Activated CD4-positive, alpha-beta T cell treated with anti-CD3 and anti-CD28 coated beads for 4 hours (primary cell): ENCODE measurements at places on chromosomes 16 and 17.
A peak's percentile ranks its signal among the peaks of the same experiment; 100 is the strongest.

- DNase-seq = no peak
Observed at GRCh38 chr16:73285436-73286201, 237.7 kb upstream of the ZFHX3 start.

GRCh38 chr17:28570716-28571360 lies 486 bp downstream of the PIGS start:
- DNase-seq = peak; percentile 40

DNA sequence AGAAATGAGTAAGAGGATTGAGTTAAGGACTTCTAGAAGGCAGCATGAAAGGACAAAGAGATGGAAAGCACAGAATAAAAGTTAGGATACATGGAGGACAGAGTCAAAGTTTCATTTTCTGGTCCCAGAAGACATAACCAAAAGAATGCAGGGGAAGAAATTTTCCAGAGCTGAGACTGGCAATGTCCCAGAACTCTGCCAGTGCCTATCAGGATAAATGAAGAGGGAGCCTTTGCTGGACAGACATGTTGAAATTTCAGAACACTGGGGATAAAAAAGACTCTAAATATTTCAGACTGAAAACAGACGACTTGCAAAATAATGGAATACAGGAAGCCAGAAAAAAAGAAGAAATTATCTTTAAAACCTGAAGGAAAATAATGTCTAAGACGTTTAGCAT lies 55.7 kb downstream of the NT5M start:
- no peak for DNase-seq

DNA sequence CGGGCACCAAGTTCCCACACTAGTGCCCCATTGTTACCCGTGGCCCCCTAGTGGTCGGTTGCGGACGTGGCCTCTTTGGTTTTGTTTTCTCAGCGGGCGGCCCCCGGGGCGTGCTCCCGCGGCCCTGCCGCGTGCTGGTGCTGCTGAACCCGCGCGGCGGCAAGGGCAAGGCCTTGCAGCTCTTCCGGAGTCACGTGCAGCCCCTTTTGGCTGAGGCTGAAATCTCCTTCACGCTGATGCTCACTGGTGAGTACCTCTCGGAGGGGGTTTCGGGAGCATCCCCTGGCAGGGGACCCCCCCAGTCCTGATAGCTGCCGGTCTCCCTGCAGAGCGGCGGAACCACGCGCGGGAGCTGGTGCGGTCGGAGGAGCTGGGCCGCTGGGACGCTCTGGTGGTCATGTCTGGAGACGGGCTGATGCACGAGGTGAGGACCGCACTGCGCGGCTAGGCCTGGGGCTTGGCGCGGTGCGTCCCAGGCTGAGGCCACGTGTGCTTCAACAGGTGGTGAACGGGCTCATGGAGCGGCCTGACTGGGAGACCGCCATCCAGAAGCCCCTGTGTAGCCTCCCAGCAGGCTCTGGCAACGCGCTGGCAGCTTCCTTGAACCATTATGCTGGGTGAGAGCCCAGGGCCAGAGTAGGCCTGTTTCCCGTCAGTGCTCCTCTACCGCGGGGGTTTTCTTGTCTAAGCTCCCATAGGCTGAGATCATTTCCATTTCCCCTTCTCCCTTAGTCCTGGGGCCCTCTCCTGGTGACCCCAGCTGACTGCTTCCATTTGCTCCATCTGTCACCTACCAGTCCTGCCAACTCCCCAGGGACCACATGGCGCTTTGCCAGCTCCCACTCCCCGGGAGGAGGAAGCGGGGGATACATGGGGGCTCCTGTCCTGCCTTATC lies 1.7 kb downstream of the SPHK1 start:
- peak; percentile 85 for DNase-seq

DNA sequence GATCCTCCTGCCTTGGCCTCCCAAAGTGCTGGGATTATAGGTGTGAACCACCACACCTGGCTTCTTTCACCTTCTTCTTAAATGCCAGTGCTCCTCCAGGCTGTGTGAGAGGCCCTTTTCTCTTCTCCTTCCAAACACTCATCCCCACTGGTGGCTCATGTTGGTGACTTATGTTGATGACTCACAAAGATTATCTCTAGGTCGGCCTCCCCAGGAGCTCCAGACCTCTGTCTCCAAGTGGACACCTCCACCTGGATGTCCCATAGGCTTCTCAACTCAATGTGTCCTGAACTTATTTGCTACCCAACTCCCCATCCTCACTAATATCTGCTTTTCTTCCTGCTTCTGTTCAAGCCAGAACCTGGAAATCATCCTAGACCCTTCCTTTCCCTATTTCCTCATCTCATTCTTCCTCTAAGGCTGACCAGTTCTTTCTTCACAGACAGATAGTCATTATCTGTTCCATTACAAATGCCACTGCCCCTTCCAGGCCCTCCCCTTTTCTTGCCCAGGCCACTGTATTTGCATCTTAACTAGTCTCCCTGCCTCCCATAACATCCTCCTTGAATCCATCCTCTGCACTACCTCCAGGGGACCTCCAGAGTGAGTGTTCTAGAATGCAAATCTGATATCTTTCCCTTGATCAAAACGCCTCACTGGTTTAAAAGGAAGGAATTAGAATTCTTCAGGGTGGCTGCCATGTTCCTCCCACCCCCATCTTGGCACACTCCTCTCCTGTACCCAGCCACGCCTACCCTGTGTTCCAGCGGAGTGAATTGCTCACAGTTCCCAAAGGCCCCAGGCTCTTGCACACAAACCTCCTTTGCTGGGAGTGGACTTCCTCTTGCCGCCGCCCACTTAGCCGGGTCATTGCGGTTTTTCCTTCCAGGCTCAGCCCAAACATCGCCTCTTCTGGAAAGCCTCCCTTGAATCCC lies 34.8 kb upstream of the FBXO47 start:
- DNase-seq = no peak

DNA sequence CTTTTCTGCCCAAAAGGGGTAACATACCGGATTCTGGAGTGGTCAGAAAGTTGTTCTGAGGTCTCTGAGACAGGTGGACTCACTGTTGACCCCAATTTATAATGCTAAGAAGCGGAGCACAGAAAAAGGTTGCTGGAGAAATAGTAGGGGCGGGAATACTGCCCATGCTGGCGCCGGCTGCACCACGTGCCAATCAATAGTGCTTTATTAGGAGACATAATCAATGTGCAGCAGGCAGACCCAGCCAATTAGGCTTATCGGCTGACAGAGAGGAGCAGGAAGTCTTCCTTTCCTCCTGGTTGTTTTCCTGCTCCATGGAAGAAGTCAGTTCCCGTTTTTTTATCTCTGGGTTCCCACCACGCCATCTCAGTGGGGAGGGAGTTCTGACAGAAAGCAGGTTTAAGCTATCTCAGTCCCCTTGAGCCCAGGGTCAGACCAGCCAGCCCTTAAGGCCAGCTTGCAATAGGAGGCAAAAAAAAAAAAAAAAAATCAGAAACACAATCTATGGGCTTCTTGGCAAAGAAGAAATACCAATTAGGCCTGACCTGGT lies 68.2 kb upstream of the IRX6 start:
- no peak for DNase-seq

GRCh38 chr16:60073376-60073775 lies 1339.3 kb upstream of the GOT2 start:
- no peak for DNase-seq

GRCh38 chr17:74923538-74924249 lies 379 bp upstream of the OTOP2 start:
- DNase-seq = peak; percentile 69

- no peak for DNase-seq
Observed at GRCh38 chr17:3739422-3740124, 15.9 kb downstream of the HASPIN start.

DNA sequence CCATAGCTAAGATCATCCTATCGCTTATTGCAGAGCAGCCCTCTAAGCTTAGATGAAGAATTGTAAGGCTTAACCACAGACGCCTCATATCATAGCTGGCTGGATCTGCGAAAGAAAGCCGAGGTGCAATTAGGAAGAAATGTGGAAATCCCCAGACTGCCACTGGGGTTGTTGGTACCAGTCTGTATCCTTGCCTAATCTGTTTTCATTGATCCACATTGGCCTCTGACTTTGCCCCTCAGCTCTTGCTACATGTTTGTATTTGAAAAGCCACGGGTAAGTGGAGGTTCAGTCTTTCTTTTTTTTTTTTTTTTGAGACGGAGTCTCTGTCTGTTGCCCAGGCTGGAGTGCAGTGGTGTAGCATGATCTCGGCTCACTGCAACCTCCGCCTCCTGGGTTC lies 48.9 kb downstream of the TANGO6 start:
- DNase-seq = no peak

- no peak for DNase-seq
Observed at GRCh38 chr17:79714176-79715097, 16.3 kb upstream of the ENPP7 start.

- no peak for DNase-seq
Observed at GRCh38 chr17:60231234-60231633, 81.5 kb downstream of the CA4 start.

DNA sequence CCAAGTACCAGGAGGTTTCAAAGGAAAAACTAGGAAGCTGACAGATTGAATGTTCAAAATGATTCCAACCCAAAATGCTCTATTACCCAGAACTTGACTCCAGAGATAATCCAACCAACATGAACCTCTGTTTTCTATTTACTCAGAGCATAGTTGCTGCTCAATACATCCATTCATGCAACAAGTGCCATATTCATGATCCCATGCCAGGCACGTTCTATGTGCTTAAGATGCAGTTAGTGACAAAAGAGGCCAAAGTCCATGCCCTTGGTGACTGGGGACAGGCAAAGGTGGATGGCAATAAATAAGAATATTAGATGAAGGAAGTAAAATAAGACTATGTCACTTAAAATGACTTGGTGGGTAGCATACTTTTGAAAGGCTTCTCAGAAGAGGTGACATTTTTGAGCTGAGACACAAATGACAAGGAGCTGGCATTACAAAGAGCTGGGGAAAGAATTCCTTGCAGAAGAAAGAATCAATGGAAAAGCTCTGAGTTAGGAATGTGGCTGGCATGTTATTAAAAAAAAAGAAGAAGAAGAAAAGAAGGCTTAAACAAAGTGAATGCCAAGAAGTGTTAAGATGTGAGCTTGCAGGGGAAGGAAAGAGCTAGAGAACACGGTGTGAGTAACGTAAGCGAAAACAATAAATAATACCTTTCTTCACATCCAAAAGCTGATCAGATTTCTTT lies 34.5 kb downstream of the TOX3 start:
- DNase-seq = no peak

GRCh38 chr16:30569746-30570635 lies 1.5 kb downstream of the ZNF688 start:
- no peak for DNase-seq

DNA sequence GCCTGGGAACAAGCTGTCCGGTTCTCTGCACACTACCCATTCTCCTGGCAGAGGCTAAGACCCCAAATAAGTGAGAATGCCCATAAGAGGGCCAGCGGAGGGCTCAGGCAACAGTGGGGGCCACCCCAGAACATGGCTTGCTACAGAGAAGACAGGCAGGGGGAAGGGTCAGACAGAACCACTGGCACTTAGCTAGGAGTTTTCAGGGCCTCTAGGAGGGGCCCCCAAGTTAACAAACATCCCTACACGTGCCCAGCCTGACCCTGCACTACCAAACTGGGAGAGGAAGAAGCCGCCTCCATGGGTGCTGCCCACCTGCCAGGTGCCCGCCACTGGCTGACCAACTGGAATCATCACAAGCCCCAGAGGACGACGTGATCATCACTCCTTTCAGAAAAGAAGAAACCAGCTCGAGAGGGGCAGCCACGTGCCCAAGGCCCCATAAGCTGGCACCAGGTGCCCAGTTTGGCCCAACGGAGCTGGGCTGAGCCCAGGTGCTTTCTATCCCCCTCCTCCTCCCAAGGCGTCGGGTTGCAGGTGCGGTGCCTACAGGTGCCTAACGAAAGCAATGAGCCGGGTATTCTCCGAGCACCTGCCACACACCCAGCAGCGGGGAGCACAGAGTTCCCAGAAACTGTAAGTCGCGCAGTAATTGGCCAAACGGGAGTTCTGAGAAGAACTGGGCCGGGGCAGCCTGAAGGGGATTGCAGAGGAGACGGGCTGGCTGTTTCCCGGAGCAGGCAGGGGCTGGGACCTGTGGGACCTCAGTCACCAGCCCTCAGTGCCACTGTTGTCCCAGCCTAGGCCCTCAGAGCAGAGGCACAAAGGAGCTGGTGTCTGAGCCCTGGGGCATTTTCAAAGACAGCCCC lies 13.2 kb downstream of the RPH3AL start:
- no peak for DNase-seq

DNA sequence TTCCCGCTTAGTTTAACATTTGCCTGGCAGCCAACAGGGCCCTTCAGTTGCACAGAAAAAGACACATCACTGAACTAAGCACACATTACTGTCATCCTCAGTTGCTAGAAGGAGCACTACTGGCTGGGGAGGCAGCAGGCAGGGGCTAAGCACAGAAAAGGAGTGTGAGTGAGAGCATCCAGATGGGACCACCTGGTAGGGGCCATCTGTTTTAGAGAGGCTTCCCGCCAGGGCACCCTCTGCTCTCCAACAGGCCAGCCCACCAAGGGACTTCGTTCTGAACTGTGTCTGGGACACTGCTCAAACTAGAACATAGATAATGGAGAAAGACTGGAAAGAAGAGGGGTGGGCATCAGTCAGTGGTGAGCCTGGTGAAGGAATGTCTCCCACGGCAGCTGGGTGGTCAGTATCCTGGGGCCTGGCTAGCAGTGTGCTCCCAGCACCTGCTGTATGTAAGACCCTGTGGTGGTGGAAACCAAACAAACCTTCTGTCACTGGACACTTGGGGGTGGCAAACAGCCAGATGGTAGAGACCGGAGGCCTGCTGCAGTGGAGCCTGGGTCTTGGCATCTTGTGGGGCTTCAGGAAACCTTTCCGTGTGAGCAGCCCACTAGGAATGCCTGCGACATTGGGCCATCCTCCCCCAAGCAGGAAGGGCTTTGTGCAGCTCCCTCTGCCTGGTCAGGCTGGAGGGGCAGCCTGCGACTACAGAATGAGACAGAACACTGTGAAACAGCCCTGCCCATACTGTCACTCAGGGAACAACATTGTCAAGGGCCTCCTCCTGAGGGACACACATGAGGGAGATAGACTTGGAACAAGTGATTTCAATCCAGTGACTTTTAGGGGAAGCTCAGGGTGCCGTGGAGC lies 12.8 kb upstream of the RANGRF start:
- DNase-seq = no peak

DNA sequence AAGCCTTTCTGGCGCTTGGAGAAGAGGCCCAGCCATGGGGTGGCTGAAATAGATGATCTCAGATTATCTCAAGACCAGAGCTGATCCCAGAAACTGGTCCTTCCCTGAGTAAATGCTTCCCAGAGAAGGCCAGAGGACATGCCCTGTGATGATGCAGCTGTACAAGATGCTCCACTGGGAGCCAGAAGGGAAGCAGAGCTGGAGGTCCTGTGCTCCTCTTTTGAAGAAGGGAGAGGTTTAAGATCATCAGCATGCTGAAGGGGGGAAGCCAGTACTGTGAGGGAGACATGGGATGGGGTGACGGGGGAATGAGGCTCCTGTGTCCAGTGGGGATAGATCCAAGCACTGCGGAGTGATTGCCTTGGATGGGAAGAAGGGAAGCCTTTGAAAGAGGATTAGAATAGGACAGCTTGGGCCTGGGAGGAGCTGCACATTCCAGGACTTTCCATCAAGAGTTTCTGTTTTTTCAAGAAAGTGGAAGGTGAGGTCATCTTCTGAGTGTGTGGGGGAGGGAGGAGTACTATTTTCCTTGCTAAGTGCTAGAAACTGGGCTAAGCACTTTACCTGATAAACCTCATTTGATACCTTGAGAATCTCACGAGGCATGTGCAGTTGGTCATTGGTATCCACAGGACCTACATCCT lies 16.4 kb upstream of the ALOX15B start:
- no peak for DNase-seq

GRCh38 chr16:85034591-85035433 lies 7.2 kb downstream of the KIAA0513 start:
- no peak for DNase-seq

- peak; percentile 8 for DNase-seq
Observed at GRCh38 chr16:19375561-19376158, 42.0 kb upstream of the TMC5 start.

GRCh38 chr16:72858665-72859493 lies 189.0 kb downstream of the ZFHX3 start:
- no peak for DNase-seq
